ENCODE measurements at places on chromosomes 7 and 10. TPM values are rescaled to one million over a fixed set of nuclear protein-coding genes. Genes with fewer than 3 reads are reported as not detected.

The ABCA13 gene
- 0.04 TPM for total RNA-seq

The SFMBT2 gene
- 14.3 TPM for total RNA-seq

The DRGX gene
- not detected for total RNA-seq

The NKX1-2 gene
- total RNA-seq = not detected

The TDRD1 gene
- total RNA-seq = not detected

The KDM7A gene
- 26.3 TPM for total RNA-seq

The CLRN3 gene
- total RNA-seq = not detected

The TRIM73 gene
- 0.94 TPM for total RNA-seq

The SEMA3D gene
- 1.8 TPM for total RNA-seq

The NYAP1 gene
- total RNA-seq = 2.0 TPM

The OR2A5 gene
- total RNA-seq = not detected

The NAT16 gene
- total RNA-seq = not detected

DNA sequence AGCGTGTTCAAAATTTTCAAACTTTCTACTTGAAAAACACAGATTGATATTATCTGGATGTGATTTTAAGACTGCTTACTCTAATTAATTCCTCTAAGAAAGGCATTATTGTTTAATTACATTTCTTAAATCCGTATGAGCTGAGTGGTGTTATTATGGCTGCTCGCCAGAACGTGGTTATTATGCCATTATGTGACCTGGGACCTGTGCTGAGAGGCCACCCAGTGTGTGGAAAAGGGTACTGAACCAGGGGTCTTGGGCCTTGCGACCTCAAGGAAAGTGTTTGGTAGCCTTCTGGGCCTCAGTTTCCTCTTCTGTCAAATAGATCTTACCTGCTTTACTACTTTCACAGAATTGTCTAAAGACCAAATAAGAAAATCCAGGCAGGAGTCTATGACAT, 15.4 kb downstream of the LGI1 start:
- no peak for ATAC-seq

DNA sequence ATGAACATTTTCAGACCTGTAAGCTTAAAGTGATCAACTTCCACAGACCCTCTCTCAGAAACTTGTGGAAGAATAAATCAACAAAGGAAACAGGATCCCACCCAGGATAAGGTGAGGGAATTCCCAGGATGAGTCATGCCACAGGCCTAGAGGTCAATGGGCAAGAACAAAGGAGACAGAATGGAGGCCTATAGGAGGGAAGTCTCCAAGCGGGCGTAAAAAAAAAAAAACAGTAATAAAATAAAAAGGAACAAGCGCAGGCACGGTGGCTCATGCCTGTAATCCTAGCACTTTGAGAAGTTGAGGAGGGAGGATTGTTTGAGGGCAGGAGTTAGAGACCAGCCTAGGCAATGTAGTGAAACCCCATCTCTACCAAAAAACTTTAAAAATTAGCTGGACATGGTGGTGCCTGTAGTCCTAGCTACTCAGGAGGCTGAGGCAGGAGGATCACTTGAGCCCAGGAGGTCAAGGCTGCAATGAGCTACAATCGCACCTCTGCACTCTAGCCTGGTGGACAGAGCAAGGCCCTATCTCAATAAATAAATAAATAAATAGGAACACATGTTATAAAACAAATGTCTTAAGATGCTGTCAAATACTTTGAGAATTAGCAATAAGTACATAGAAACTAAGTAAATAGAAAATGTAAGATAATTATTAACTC, 8.4 kb downstream of the SORBS1 start:
- ATAC-seq = no peak

- peak; percentile 67 for ATAC-seq
Measured at GRCh38 chr7:132577206-132578049, 1.2 kb upstream of the PLXNA4 start.

DNA sequence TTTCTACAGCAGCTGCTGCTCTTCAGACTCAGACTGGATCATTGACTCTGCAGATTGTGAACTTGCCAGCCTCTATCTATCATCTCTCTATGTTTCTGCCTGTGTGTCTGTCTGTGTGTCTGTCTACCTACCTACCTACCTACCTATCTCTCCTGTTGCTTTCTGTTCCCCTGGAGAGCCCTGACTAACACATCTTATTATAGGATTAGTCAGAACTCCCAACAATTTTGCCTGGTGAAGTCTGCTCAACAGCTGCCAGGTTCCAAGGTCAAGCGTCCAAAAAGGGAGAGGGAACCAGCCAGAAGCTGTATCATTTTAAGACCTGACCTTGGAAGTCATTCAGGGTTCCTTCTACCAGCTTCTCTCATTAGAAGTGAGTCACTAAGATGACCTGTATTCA, 579.0 kb upstream of the DPP6 start:
- ATAC-seq = no peak

- no peak for ATAC-seq
Measured at GRCh38 chr7:44215531-44215930, 14.8 kb downstream of the YKT6 start.

DNA sequence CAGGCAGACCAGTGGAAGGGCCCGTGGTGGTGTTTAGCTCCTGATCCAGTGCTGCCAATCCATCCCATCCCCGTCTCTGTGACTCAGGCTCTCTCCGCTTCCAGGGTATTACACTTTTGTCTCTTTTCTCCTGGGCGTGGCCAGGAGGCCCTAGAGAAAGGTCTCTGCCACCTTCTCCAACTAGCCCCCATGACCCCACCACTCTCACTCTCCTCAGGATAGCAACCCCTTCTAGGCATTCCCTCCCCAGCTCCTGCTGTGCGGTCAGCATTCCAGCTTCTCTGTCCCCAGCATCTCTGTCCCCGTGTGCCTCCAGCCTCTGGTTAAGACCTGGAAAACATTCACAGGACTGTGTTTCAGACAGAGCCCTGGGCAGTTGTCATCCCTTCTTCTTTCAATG, 36.2 kb upstream of the R3HCC1L start:
- ATAC-seq = no peak

DNA sequence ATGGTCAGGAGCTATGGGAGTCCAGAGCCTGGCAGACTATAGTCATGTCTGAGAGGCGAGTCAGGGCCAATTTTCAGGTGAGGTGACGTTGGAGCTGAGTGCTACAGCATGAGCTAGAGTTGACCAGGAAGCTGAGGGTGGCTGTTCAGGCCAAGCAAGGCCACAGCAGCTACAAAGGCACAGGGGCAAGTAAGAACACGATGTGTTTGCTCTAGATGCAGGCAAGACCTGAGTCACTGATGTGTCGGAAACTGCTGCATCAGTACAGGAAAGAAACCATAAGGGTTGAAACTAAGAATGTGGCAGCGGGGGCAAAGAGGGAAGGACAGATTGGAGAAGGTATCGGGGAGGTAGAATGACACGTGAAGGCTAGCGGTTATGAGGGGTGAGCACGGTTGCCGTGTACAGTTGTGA, 11.8 kb upstream of the RRP12 start:
- ATAC-seq = no peak

DNA sequence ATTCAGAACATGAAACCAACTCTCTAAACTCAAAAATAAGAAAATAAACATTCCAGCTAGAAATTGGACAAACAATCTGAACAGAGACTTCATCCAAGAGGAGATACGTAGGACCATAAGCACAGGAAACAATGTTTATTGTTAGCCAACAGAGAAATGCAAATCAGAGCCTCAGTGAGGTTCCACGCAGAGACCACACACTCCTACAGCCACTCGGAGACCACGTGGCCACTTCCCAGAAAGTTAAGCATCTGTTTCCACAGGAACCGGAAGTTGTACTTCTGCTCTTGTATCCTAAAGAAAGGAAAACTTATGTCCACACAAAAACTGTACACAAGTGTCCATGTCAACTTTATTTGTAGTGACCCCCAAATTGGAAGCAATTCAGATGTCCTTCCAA, 214.8 kb downstream of the MGMT start:
- no peak for ATAC-seq

DNA sequence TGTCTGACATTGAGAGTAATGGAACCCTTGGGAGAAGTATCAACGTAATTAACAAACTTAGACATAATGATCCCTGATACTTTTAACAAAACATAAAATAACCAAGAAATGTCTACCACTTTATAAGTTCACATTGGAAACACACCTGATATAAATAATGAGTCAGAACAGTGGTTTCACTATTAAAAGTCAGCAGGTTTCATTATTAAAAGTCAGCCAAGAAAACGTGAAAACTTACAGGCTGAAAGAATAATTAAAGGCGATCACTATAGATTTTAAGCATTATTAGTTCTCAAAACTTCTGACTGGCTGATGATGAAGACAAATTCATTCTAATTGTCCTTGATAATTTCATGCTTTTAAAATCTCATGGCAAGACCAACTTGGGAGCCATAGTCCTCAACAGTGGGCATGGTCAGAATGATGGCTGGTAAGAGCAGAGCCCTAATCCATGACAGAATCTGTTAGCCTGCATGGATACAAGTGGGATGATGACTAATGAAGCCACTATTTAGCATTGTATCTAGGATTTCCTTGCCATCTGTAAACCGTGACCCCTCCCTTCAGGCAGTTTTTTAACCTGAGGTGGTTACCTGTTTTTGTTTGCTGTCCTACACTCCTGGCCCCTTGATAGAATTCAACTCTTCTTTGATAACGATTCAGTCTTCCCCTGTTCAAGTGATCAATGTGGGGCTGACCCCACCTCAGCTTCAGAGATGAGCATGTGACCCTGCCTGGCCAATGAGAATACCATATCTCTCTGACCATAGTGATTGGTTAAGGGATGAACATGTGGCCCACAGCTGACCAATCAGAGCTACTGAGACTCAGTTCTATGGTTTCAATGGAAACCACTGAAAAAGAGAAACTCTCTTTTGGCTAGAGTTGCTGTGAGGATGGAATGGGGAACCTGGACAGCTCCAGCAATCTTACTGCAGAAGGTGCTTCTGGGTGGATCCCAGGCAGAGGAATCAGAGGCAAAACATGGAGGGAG, 151.0 kb downstream of the PLPP4 start:
- ATAC-seq = no peak

DNA sequence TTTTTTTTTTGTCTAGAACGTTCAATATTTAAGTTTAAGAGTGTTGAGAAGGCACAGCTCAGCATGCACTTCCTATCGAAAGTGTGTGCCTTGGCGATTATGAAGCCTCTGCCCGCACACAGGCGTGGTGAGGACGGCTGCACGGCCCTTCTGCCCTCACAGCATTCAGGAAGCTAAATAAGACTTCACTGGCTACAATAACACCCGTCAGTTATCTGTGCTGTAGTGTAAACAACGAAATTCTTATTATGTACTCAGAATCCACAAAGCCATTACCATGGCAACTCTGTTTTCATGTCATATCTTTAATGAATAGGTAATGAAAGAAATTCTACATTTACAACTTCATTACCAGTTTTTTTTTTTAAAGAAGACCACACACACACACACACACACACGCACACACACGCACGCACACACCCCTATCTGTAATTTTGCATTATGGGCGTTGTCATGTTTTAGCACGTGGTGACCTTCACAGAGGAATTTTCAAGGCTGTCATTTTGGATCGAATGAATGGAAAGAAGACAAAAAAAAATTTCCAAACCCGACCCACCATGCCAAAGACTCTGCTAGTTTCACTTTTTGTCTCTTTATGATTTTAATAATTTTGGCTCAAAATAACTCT, 254.8 kb upstream of the CTBP2 start:
- ATAC-seq = no peak

- no peak for ATAC-seq
Measured at GRCh38 chr10:119286983-119287633, 79.7 kb downstream of the GRK5 start.

DNA sequence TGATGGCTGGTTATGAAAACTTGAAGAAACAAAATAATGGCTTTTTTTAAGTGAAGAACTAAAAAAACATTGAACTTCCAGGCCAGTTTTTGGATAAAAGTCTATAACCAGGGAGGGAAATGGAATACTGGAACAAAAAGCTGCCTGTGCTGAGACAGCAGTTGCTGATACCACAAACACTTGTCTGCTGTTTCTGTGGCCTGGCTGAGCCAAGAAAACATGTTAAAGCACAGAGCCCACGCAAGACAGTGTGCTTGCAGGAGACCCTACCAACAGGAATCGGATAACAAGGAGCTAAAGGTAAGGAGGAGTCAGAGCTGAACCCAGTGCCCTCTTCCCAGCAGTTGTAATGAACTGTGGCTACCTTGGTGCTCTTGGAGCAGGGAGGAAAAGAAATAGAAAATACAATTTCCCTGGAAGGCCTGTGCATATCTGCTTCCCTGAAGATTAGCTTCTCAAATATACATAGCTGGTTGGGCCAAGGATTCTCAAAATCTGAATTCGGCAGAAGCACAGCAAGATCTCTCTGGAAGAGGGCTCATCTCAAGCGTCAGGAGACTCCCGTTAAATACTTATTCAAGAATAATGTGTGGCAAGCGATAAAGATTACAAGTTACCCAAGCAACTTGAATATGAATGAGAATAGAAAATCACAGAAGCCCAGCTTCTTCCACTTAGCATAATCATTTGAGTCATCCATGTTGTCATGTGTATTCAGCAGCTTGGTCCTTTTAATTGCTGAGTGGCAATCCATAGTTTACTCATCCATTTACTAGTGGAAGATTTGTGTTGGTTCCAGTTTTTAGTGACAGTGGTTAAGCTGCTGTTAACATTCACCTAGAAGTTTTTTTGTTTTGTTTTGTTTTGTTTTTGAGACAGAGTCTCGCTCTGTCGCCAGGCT, 87.6 kb downstream of the NOD1 start:
- ATAC-seq = no peak

- ATAC-seq = peak; percentile 22
Measured at GRCh38 chr7:107951896-107952295, 51.1 kb downstream of the LAMB1 start.

- no peak for ATAC-seq
Measured at GRCh38 chr7:81213394-81213793, 294.5 kb upstream of the SEMA3C start.

- peak; percentile 90 for ATAC-seq
Measured at GRCh38 chr7:90595801-90596670, at the start of gene CDK14. Gene CDK14 (plus strand): TSS chr7:90596321. CDS start chr7:90596628, 307 bp downstream.

GRCh38 chr10:20287586-20287985, 471.4 kb downstream of the PLXDC2 start:
- ATAC-seq = no peak

GRCh38 chr10:33098951-33099663, 141.1 kb upstream of the ITGB1 start:
- no peak for ATAC-seq

GRCh38 chr10:55168343-55168742, 367.3 kb upstream of the PCDH15 start:
- no peak for ATAC-seq

GRCh38 chr7:22894546-22894945, 71.9 kb upstream of the TOMM7 start:
- no peak for ATAC-seq
